Fibroblast of the aortic adventitia (primary cell): ENCODE measurements at places on chromosomes 7 and 10. TPM values are rescaled to one million over a fixed set of nuclear protein-coding genes. Genes with fewer than 3 reads are reported as not detected.

GRCh38 chr7:70654979-70655378 is 477.0 kb upstream of the GALNT17 start:
- DNase-seq: no peak

- DNase-seq: no peak
Observed at GRCh38 chr10:123526356-123527064, 139.6 kb upstream of the GPR26 start.

The TIMM23 gene
- 54.1 and 77.6 TPM in 2 replicates for total RNA-seq

The IFT22 gene
- 38.1 and 57.7 TPM in 2 replicates for total RNA-seq

The ASZ1 gene
- total RNA-seq: not detected in 2 replicates
